ENCODE measurements at places on chromosomes 11 and 22.

- DNase-seq, result no peak
Observed at GRCh38 chr11:8061555-8062428, 19.2 kb upstream of the TUB start.

GRCh38 chr11:88181776-88182175 lies 6.5 kb upstream of the RAB38 start:
- no peak for DNase-seq

GRCh38 chr11:34449013-34449412 lies 10.3 kb downstream of the CAT start:
- DNase-seq, result no peak

DNA sequence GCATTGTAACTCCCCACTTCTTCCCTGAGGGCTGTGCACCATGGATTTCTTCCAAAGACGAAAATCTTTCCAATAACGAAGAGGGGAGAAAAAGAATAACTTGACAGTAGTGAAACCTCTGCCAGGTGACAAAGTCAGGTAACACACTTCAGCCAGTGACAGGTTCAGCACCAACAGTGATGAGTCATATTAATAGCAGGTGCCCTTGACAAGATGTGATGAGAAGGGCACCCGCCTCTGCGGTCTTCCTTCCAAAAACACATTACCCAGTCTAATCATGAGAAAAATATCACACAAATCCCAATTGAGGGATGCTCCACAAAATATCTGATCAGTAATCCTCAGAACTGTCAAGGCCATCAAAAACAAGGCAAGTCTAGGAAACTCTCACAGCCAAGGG lies 157.8 kb downstream of the EFCAB6 start:
- no peak for DNase-seq

DNA sequence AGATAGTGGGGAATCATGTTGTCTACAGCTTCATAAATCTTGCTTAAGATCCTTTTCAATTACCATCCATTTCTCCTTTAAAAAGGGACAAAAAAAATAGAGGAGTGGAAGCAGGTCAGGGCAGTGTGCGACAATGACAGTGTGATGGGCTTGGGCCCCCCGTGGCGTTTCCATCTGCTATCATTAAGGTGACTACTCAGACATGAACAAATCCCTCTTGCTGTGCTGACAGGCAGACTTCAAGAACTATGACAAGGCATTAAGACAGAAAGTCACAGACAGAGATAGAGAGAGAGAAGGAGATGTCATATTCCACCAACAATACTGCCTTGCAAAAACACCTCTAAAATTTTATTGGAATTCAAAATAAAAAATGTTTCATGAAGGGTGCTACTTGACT lies 263.2 kb downstream of the DCDC1 start:
- DNase-seq, result no peak

- DNase-seq, result no peak
Observed at GRCh38 chr11:65720211-65720934, at the start of gene RNASEH2C. Gene RNASEH2C (minus strand): TSS chr11:65720798. CDS start chr11:65720758, 40 bp downstream.

GRCh38 chr11:409600-410483 lies 5.0 kb downstream of the SIGIRR start:
- DNase-seq, result no peak

All from NCI-H1436 treated with DMSO at 0.1 percent for 48 hours (cell line).